Fibroblast of skin of back (primary cell): ENCODE measurements at places on chromosomes 7 and 10.

DNA sequence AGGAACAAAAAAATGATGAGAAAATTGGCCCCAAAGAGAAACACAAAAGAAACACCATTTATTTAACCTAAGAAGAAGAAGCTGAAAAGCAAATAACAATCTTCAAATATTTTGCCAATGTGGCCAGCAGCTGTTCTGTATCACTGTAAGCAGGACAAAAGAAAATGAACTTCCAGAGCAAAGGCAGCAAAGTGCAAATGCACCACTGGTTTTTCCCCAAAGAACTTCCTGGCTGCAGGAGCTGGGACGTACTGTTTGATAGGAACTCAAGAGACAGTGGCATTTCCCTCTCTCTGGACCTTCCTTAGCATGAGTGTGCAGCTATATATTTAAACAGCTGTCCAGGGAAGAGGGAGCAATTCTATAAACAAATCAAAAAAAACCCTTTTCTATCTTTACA is 60.4 kb downstream of the RNLS start:
- no peak for DNase-seq

DNA sequence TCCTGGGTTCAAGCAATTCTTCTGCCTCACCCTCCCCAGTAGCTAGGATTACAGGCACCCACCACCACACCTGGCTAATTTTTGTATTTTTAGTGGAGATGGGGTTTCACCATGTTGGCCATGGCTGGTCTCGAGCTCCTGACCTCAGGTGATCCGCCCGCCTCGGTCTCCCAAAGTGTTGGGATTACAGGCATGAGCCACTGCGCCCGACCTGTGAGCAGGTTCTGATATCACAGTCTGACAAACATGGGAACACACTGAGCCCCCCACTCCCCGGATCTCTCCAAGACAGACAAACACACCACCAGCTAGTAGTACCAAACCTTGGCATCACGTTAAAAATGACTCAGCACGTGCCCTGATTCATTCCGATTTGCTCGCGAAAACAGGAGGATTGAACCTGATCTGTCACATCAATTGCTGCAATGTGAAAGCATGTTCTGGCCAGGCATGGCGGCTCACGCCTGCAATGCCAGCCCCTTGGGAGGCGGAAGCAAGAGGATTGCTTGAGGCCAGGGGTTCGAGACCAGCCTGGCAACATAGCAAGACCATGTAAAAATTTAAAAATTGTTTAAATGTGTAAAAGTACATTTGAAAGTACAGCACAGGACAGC is 106.5 kb downstream of the SMURF1 start:
- no peak for DNase-seq

GRCh38 chr10:124697837-124698544 is 46.2 kb downstream of the FAM53B start:
- DNase-seq = no peak

- peak; percentile 21 for DNase-seq
Observed at GRCh38 chr7:81482600-81483186, 287.2 kb downstream of the HGF start.

DNA sequence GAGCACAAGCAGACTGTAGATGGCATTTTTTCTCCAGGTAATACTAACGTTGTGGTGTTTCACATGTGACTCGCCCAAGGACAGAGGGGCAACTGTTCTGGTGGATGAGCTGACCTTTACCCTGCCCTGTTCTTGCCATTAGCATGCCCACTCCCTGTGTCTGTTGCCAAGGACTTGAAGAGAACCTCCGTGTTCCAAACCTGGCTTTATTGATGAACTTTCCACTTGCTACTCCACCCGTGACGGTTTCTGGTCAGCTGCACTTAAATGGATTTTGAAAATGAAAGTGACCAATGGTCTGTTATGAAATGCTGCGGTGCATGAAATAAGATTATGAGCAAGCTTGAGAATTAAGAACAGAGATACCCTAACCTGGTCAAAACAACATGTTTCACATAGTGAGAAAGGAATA is 30.4 kb downstream of the LRRC4 start:
- DNase-seq = no peak

- no peak for DNase-seq
Observed at GRCh38 chr10:123608047-123608446, 58.1 kb upstream of the GPR26 start.

DNA sequence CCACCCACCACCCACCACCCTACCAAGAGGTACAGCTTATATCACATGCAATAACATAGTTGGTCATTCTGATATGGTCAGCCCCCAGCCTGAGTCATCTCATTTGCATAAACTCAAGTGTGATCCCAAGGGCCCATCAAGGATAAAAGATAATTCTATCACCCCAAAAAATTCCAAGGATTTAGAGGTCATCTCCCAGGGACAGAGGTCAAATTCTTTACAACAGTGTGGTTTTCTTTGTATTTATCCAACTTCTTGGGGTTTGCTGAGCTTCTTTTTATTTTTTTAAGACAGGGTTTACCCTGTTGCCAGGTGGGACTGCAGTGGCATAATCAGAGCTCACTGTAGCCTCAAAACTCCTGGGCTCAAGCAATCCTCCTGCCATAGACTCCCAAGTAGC is 9.4 kb upstream of the GTPBP10 start:
- DNase-seq = peak; percentile 23

DNA sequence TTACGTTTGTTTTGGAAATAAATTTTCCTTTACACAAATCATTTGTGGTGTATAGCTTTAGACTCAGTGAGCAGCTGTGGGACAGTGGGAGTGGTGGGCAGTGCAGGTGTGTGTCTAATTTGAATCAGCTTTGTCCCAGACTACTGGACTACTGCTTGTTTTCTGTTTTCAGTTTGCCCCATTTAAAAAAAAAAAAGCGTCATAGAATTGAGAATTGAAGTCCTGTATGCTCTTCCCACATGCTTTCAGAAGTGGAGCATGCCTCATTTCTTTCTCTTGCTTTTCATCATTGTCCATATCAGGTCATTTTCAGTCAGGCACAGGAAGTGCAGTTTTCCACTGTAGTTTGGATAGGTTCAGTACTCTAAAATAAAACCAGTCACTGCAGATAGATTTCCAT is 66.1 kb downstream of the SHH start:
- no peak for DNase-seq

DNA sequence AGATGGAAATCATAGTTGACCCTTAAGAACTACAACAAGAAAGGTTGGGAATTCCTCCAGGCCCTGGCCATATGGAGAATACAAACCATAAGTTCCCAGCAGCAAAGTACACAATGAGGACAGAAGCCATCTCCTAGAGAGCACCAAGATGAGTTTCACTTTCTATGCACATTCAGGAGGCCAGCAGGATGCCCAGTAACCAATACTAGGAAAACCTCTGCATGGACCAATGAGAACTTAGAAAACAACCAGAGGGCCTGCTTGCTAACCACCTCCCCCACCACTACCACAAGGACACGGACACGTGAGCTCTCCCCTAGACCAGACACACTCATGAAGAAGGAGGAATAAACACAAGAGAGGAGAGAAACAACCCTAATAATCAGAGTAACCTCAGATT is 56.3 kb downstream of the IFIT5 start:
- no peak for DNase-seq
